ENCODE measurements at places on chromosomes 1 and 21.

DNA sequence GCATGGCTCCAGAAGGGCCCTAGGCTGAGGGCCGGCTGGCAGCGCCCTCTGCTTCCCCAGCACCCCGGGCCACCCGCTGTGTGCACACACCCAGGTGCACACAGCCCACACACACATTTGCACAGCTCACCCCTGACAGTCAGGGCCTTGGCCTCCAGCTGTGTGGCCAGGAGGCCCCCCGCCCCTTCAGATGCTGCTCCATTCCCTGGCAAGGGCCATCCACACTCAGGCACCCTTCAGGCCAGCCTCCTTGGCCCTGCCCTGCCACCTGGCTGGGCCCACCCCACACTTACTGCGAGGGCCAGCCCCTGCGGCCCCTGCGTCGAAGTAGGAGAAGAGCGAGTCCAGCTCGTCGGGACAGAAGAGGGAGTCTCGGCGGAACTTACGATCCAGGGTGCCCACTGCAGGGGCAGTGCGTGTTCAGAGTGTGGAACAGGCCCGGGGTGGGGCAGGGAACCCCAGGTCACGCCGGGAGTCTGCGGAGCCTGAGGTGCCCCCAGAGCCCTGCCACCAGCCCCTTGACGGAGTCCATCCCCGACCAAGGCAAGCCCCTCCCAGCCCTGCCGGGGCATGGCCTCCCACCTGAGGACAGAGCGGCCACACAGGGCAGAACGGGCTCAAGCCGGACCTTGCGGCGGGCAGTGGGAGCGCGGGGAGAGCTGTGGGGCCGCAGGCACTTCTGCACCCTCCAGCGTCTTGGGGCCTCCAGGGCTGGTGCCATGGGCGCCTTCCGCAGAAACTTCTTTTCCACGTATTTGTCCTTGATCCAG lies 12.4 kb downstream of the ACAP3 start:
- no peaks in the 10 kb centered on the region for H3K36me3 ChIP-seq
- no peak overlapping the region for H3K27ac ChIP-seq
- peaks cover 4% of the 10 kb centered on the region for H3K4me1 ChIP-seq

- H3K27ac ChIP-seq: no peak overlapping the region
- no peaks in the 10 kb centered on the region for H3K27me3 ChIP-seq
- no peaks in the 10 kb centered on the region for H3K4me1 ChIP-seq
- peak; percentile 7 for DNase-seq
- no peak overlapping the region for H3K4me3 ChIP-seq
These were observed 56.9 kb upstream of the TMPRSS2 start for GRCh38 chr21:41564871-41565274.

GRCh38 chr1:230261928-230262650 lies 164.0 kb downstream of the PGBD5 start:
- H3K27ac ChIP-seq: no peak overlapping the region
- no peaks in the 10 kb centered on the region for H3K4me1 ChIP-seq
- peaks cover 19% of the 10 kb centered on the region for H3K36me3 ChIP-seq
- H3K4me3 ChIP-seq: no peak overlapping the region
- DNase-seq: no peak

DNA sequence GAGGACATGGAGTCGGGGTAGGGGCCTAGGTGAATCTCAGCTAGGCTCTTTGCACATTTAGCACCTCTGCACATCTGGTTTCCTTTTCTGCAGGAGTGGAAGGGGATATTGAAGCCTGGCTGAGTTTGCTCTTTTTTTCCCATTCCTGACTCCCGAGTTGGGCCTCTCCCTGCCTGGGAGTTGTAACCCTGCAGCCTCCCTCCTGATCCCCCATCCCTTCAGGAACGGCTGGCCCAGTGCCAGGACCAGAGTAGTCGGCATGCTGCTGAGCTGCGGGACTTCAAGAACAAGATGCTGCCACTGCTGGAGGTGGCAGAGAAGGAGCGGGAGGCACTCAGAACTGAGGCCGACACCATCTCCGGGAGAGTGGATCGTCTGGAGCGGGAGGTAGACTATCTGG lies 836 bp downstream of the OLFML3 start:
- no peaks in the 10 kb centered on the region for H3K27me3 ChIP-seq
- no peak overlapping the region for H3K27ac ChIP-seq
- DNase-seq: no peak

GRCh38 chr1:234970401-234970730 lies 158.3 kb downstream of the TOMM20 start:
- H3K27ac ChIP-seq: peak overlapping the region; percentile 100
- DNase-seq: no peak
- H3K27me3 ChIP-seq: no peaks in the 10 kb centered on the region
- H3K4me3 ChIP-seq: no peak overlapping the region

- H3K27me3 ChIP-seq: no peaks in the 10 kb centered on the region
- H3K36me3 ChIP-seq: peaks cover 11% of the 10 kb centered on the region
- H3K27ac ChIP-seq: no peak overlapping the region
- DNase-seq: no peak
These were observed 29.0 kb downstream of the TRIM45 start for GRCh38 chr1:117092594-117092993.

DNA sequence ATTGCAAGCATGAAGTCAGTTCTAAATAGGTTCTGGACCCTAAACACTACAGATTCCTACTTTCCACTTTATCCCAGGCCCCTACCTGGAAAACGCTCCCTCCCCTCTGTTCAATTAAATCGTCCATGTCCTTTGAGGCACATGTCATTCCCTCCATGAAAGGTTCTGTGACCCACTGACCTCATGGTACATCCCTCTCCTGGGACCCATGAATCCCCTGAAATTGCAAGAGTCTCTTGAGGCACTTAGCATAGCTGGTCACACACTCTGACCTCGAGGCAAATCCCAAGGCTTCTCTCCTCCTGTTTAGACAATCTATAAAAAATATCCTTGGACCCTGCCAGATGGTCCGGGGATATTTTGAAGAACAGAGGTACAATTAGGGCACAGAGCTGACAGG lies 34.3 kb upstream of the KRTAP19-8 start:
- no peak overlapping the region for H3K4me3 ChIP-seq
- no peaks in the 10 kb centered on the region for H3K36me3 ChIP-seq
- no peaks in the 10 kb centered on the region for H3K4me1 ChIP-seq
- H3K27me3 ChIP-seq: no peaks in the 10 kb centered on the region
- DNase-seq: no peak

DNA sequence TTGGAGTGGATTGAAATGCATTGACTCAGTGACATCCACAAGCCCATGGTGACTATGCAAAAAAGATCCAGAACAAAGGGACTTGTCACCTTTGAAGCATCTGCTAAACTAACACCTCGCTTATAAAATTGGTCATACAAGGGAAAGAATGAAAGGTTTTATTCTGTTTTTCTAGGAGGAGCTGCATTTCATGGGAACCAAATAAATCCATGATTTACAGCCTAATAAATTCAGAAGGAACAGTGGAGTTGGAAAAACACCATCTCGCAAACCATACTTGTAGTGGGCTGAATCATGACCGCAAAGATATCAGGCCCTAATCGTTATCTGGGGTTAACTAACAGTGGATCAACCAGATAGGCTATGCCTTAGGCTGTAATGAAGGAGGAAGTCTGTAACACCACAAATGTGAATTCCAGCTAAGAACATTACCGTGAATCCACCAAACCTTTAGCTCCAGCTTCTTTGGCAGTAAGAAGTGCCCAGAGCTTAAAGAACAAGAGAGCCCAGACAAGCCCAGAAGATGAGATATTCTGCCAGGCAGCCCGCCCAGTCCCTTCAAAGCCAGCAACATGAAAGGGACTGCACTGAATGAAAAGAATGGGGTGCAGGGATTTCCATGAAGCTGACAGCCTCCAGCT lies 27.4 kb downstream of the RSPH1 start:
- no peaks in the 10 kb centered on the region for H3K27me3 ChIP-seq
- no peak overlapping the region for H3K4me3 ChIP-seq
- no peak overlapping the region for H3K27ac ChIP-seq
- no peaks in the 10 kb centered on the region for H3K36me3 ChIP-seq
- DNase-seq: no peak

GRCh38 chr1:198417039-198417438 lies 123.4 kb downstream of the ATP6V1G3 start:
- H3K27ac ChIP-seq: no peak overlapping the region
- no peaks in the 10 kb centered on the region for H3K36me3 ChIP-seq

- H3K4me1 ChIP-seq: no peaks in the 10 kb centered on the region
- DNase-seq: no peak
- H3K27ac ChIP-seq: no peak overlapping the region
These were observed 645.0 kb downstream of the PTPRC start for GRCh38 chr1:199283794-199284193.

DNA sequence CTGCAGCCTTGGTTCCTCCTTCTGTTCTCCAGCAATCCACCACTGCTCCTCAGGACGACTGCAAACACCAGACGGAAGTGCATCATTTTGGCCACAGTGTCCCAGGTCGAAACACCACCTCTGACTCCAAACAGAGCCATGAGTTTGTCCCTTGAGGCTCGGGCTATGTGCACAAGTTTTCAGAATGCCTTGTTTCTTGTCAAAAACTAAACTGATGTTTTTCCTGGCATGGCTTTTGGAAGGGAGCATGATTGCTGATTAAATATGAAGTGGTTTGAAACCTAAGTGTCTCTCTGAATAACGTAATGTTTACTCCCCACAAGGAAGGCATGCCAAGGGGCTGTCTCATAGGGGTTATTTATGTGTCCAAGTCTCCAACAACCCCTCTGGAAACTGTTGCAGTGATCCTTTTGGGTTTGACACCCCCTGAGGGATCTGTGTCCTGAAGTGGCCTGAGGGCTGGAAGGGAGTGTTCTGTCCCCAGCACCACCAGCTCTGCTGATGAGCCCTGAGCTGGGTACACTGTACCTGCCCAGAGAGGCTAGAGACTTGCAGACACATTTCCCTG lies 132.7 kb downstream of the PLPP3 start:
- peak overlapping the region; percentile 7 for H3K27ac ChIP-seq
- no peak overlapping the region for H3K4me3 ChIP-seq
- no peak for DNase-seq

DNA sequence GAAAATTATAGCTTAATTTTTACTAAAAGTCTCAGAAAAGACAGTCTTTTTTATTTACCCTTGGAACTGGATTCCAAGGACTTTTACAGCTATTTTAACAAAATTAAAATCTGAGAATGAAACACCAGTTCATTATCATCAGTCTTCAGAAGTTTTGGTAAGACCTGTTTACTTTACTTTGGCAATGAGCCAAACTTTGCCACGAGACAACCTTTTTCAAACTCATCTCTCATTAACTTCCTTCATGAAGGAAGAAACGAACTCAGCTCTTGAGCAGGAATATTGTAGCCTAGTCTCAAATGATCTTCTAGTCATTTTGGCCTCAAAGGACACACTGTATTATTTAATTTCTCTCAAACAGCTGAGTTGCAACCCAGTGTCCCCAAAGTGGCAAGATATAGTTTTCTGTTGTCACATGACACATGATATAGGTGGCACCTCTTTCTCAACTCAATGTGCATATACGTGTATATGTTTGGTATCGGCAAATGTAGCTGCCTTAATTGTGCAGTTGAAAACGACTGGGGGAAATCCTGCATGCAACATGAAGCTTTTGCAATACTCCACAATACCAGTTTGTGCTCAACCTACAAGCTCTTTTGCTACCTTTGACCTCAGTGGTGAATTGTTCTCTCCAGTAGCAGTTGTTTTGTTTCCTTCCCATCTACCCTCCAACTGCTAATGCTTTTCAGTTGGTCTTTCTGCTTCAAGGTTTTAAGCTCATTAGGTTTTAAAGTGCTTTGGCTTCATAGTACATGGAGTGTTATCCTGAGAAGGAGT lies 8.4 kb upstream of the GNG4 start:
- no peak overlapping the region for H3K4me3 ChIP-seq
- H3K36me3 ChIP-seq: no peaks in the 10 kb centered on the region
- peaks cover 32% of the 10 kb centered on the region for H3K4me1 ChIP-seq

DNA sequence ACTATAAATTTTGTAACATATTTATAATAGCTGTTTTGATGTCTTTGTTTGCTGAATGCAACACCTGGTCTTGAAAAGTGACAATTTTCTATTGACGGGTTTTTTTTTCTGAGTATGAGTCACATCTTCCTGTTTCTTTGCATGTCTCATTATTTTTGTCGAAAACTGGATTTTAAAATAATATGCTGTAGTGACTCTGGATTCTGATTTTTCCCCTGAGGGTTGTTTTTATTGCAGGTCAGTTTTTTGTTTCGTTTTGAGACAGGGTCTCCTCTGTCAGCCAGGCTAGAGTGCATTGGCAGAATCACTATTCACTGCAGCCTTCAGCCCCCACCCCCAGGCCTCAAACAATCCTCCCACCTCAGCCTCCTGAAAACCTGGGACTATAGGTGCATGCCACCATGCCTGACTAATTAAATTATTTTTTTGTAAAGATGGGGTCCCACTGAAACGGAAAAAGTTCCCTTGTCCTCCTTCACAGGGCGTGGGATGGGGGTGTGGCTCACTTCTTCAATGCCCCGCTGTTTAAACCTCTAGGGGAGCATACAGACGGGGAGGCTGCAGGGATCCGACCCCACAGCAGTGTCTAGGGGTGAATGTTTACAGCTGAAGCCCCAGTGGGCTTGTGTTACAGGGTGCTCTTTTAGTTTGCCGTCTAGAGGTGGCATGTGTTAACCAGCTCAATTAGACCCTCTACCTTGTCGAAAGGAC lies 11.3 kb upstream of the PPIE start:
- no peak overlapping the region for H3K27ac ChIP-seq
- no peak overlapping the region for H3K4me3 ChIP-seq
- DNase-seq: no peak

DNA sequence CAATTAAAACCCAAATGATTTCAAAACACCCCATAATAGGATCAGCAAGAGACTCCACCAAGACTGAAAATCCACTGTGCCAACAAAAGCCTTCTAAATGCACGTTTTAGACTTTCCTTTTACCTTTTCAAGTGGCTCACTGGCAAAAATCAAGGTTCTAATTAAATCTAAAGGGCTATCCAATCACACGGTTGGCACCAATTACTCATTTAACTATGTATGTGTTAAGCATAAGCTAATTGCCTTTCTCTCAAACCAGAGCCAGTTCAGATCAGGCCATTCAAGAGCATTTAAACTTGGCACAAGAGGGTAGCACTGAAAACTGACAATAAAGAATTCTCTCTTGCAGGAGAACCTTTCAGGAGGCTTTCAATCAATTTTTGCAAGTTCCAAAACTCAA lies 139.5 kb downstream of the RGS7 start:
- no peaks in the 10 kb centered on the region for H3K27me3 ChIP-seq
- H3K36me3 ChIP-seq: no peaks in the 10 kb centered on the region
- no peak overlapping the region for H3K27ac ChIP-seq
- H3K4me1 ChIP-seq: no peaks in the 10 kb centered on the region

- H3K36me3 ChIP-seq: no peaks in the 10 kb centered on the region
- H3K4me3 ChIP-seq: no peak overlapping the region
- H3K4me1 ChIP-seq: no peaks in the 10 kb centered on the region
- H3K27ac ChIP-seq: no peak overlapping the region
These were observed 113.0 kb upstream of the RGS1 start for GRCh38 chr1:192462616-192463015.

GRCh38 chr1:41122851-41123518 lies 101.5 kb upstream of the SLFNL1 start:
- peak; percentile 86 for DNase-seq
- peak overlapping the region; percentile 8 for H3K27ac ChIP-seq
- no peaks in the 10 kb centered on the region for H3K36me3 ChIP-seq
- H3K4me1 ChIP-seq: peaks cover 12% of the 10 kb centered on the region
- no peaks in the 10 kb centered on the region for H3K27me3 ChIP-seq

- H3K27ac ChIP-seq: no peak overlapping the region
- peaks cover 12% of the 10 kb centered on the region for H3K4me1 ChIP-seq
- H3K36me3 ChIP-seq: no peaks in the 10 kb centered on the region
- H3K27me3 ChIP-seq: no peaks in the 10 kb centered on the region
- DNase-seq: no peak
- no peak overlapping the region for H3K4me3 ChIP-seq
These were observed 39.9 kb upstream of the PPP1R15B start for GRCh38 chr1:204451352-204452124.

- no peak overlapping the region for H3K27ac ChIP-seq
- peaks cover 3% of the 10 kb centered on the region for H3K36me3 ChIP-seq
- H3K27me3 ChIP-seq: no peaks in the 10 kb centered on the region
- no peak for DNase-seq
These were observed 20.8 kb upstream of the EPB41 start for GRCh38 chr1:28893403-28894102.

Data from HepG2 (cell line).